ENCODE measurements at places on chromosomes 1 and 21.
A peak's percentile ranks its signal among the peaks of the same experiment; 100 is the strongest.

- DNase-seq, result no peak
These were observed at the start of gene FCER1G for GRCh38 chr1:161215076-161215475. FCER1G (plus strand) TSS chr1:161215295; CDS start chr1:161215322, 27 bp downstream.

DNA sequence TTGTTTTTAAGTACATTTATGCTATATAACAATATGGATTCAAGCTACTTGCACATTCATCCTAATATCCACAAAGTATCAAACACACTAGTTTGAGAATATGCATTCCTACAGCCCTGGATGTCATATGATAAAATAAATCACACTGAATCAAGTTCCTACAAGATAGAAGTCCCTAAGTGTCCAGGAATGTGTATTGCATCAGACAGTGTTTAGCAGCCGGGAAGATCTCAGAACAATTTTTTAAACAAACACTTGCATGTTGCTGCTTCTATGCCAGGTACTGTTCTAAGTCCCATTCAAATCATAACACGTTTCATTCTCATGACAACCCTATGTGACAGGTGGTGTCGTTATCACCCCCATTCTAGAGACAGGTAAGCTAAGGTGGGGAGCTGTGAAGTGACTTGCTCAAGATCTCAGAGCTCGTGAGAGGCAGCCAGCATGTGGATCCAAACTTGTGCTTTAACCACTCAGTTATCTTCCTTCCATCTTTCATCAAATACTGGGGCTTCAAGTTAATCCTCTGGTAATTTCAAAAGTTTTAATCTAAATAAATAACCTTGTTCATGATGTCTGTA lies 68.3 kb upstream of the KIF26B start:
- no peak for DNase-seq

- DNase-seq, result no peak
These were observed 663.2 kb downstream of the ADGRL2 start for GRCh38 chr1:82463951-82464350.

- DNase-seq, result no peak
These were observed 37.0 kb upstream of the B3GALT5 start for GRCh38 chr21:39575775-39576174.

DNA sequence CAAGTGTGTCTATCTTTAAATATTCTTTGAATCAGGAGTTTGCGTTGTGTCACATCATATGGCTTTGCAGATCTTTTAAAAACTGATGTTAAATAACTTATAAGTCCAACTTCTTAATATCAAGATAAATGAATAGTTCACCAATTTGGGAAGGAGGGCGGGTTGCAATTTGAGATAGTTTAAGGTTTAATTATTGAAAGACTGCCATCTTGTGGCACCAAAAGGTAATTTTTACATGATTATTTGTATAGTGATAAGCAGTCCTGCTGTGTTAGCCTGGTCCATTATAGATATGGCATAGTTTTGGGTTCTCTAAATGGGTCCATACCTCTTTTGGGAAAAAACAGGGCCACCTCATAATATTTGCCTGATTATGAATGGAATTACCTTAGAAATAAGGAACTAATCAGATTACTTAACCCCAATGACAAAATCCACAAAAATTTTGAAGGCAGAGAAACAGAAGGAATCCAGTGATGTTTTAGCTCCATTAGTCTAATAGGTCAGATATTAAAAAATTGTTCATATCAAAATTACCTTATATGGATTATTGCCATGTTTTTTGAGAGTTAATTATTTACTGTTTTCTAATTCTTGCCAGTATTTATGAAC lies 64.3 kb downstream of the PRKAA2 start:
- DNase-seq, result no peak

DNA sequence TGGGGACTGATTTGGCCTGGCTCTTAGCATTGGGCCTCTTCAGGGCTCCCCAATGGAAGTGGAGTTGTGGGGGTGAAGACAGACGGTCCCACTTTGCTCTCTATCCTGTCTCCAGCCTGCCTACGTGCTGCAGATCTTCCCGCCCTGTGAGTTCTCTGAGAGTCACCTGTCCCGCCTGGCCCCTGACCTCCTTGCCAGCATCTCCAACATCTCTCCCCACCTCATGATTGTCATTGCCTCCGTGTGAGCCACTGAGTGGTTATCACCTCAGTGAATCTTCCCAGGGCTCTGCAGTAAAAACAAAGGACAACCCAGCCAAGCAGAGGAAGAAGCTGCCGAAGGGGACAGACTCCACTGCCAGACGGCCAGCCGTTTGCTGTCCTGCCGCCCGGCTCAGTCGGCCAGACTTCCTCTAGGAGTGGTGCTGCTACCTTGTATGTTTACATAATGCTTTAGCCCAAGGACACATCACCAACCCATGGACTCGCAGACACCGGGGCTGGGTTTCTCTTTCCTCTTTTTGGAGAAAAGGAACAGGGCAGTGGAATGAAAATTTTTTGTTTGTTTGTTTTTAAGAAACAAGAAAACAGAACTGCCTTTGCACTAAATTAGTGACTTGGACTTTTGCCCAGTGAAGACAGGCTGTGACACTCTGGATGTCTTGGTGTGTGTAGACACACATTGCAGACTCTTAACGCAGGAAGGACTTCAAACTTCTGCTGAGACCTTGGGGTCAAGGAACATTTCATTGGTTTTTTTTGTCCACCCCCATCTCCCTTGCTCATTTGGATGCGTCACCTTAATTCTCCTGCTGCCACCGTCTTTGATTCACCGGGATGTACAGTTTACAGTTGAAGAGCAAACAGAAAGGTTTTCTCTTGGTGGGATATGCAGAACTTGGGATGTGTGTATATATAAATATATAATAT lies 36.5 kb downstream of the ZBTB17 start:
- no peak for DNase-seq

DNA sequence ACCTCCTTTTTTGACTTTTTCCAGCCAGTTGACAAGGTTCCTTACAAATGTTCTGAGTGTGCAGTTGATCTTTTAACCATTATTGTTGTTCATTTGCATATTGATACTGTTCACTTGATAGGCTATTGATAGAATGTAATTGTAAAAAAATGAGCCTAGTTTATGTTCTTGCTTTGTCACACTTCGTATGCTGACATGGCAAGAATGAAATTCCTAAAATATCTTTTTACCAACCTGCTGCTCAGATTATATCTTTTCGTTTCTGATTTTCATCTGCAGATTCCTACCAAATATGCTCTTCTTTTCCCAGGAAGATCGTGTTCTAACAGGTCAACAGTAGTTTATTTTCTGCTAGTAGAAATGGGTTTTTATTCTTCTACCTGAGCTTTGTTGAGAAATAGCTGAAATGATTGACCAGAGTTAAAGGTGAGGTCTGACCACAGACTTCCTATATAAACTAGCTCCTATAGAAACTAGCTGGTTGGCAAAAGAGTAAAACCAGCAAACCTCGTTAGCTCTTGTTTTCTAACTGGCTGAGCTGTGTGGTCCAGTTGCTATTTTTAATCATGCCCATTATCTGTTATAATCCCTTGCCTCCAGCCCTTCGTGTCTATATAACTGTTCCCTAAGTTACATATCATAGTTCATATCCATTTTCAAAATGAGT lies 174.8 kb downstream of the HS2ST1 start:
- DNase-seq, result no peak

GRCh38 chr1:110056776-110057175 lies 13.7 kb downstream of the ALX3 start:
- DNase-seq, result no peak

DNA sequence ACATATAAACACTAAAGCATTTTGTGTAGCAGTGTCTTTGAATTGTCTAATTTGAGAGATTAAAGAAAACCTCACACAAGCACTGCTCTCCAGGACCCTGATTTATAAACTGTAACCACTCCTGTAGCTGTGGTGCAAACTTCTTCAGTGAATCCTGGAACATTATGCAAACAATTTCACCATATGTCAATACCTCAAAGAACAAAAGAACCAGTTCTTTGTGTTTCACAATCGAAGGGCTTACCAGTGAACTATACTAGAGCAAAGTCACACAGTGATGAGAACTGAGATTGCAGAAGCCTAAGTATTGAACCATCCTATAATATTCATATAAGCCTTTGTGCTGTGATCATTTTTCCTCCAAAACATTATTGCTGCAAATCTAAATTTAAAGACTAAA lies 21.5 kb downstream of the DPH5 start:
- DNase-seq, result no peak

DNA sequence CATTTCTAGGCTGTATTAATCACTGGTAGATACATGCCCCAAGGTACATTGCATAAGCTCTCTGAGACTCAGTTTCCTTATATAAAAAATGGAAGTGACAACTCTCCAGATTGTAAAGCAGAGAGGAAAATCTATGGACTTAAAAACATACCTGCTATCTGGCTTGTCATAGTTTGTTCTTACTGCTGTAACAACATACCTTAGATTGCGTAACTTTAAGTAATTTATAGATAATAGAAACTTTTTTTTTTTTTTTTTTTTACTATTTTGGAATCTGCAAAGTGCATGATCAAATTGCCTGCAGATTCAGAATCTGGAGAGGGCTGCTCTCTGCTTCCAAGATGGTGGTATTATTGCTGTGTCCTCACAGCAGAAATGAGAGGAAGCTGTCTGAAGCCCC lies 827.7 kb upstream of the BRINP3 start:
- DNase-seq, result no peak

DNA sequence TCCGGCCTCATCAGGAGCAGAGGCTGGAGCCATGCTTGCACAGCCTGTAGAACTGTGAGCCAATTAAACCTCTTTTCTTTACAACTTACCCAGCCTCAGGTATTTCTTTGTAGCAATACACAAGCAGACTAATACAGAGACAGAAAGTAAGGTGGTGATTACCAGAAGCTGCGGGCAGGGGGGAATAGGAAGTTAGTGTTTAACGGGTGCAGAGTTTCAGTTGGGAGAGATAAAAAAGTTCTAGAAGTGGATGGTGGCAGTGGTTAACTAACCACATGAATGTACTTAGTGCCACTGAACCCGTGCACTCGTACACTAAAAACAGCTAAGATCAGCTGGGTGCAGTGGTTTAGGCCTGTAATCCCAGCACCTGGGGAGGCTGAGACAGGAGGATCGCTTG lies 80.4 kb upstream of the TARDBP start:
- DNase-seq, result no peak

- peak; percentile 65 for DNase-seq
These were observed 1.3 kb downstream of the PIGV start for GRCh38 chr1:26788836-26789611.

- no peak for DNase-seq
These were observed 337.7 kb downstream of the SIPA1L2 start for GRCh38 chr1:232292239-232292638.

GRCh38 chr1:174114788-174115448 lies 44.4 kb upstream of the RABGAP1L start:
- no peak for DNase-seq

- no peak for DNase-seq
These were observed 126.5 kb downstream of the HHIPL2 start for GRCh38 chr1:222421380-222421779.

DNA sequence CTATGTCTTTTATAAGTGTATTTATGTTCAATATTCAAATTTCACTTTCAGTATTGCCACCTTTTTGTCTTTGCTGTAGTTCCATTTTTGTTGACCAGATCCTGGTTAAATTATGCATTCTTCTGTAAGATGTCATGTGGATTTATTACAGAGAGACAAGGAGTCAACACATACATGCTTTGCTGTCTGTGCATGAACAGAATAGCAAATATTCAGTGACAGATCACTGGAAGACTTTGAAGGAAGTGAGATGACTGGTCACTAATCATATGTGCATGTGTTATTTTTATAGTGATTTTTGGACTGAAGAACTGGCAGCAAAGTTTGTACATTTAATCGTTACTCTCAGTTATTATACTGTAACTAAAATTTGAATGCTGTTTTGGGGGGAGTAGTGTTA lies 117.2 kb downstream of the PLPPR5 start:
- DNase-seq, result no peak

GRCh38 chr1:28591708-28592320 lies at the start of gene RAB42:
RAB42 (plus strand) TSS chr1:28592265; CDS start chr1:28592512, 247 bp downstream.
- no peak for DNase-seq

DNA sequence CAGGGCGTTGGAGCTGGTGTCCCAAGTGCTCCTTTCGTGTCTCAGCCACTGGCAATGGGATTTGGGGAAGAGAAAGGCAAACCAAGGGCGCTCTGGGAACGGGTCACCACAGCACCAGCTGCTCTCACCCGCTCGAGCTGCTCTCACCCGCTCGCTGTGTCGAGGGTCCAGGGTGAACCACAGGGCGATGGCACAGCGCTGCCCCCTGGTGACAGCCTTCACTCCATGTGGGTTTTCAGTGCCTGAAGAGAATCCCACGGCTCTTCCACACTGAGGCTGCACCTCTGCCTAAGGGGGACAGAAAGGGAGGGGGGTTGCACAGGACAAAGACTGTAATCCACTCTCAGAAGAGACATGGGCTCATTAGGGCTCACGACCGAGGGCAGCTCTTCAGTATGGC lies 7.1 kb upstream of the CLDN19 start:
- DNase-seq, result no peak

- DNase-seq, result no peak
These were observed 1065.8 kb upstream of the B3GALT2 start for GRCh38 chr1:194252199-194252598.

- no peak for DNase-seq
These were observed 43.7 kb upstream of the NFASC start for GRCh38 chr1:204826970-204827369.

- DNase-seq, result peak; percentile 83
These were observed 60.2 kb upstream of the ID3 start for GRCh38 chr1:23619299-23620188.

DNA sequence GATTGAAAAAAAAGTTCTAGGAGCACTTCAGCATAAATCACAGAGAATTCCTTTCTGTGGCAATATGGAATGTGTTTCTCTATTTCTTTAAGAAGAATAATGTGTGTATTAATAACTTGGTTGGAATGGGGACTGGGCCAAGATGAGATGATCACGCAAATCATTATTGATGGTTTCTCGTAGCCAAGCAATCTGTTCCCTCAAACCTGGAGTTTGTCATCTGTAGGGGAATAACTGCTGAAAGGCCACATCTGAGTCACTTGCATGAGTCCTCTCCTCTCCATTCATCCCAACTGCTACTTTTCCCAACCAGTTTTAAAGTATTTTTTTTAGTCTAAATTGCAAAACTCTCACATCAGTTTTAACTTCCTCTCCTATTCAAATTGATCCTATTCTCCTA lies 480.4 kb downstream of the PLPP3 start:
- DNase-seq, result no peak

- DNase-seq, result no peak
These were observed 78.0 kb downstream of the LAMC2 start for GRCh38 chr1:183263886-183264602.

GRCh38 chr21:38494703-38495102 lies 3.6 kb downstream of the ERG start:
- DNase-seq, result no peak

GRCh38 chr1:238558156-238558555 lies 667.4 kb upstream of the ZP4 start:
- DNase-seq, result no peak

Measured in stimulated activated CD4-positive, alpha-beta T cell treated with anti-CD3 and anti-CD28 coated beads, TNF-alpha, amount 100 ng/mL, for 1 hour (primary cell).